ENCODE measurements at places on chromosomes 2 and 18. TPM values are rescaled to one million over a fixed set of nuclear protein-coding genes. Genes with fewer than 3 reads are reported as not detected.

- no peak for DNase-seq
These were observed 449.1 kb downstream of the TGIF1 start for GRCh38 chr18:3898861-3899613.

The PDK1 gene
- 17.7 TPM for total RNA-seq

DNA sequence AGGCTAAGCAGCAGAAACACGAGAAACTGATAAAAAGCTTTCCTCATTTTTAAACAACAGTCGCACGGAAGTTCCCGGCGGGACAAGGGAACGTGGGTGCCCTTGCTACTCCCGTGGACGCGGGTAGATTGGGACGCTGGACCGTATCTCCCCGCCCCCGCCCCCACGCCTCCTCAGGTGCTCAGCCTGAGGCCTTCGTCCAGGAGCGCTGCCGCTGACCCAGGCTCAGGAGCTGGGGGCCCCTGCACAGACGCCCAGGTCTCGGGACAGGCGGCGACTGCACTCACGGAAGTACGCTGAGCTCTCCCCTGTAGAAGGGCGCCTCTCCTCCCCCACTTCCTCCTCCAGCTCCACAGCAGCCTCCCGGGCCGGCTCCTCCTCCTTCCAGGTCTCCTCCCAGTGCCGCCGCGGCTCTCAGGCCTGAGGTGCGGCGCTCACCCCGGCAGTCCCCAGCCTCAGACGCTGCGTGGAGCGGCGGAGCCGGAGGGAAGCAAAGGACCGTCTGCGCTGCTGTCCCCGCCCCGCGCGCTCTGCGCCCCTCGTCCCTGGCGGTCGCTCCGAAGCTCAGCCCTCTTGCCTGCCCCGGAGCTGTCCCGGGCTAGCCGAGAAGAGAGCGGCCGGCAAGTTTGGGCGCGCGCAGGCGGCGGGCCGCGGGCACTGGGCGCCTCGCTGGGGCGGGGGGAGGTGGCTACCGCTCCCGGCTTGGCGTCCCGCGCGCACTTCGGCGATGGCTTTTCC lies at the start of gene ITGAV:
Gene ITGAV, plus strand, starts transcription at position 445 of the 738 bp plus-strand sequence. Its CDS starts 283 bp downstream, at position 728.
- DNase-seq: peak; percentile 95

DNA sequence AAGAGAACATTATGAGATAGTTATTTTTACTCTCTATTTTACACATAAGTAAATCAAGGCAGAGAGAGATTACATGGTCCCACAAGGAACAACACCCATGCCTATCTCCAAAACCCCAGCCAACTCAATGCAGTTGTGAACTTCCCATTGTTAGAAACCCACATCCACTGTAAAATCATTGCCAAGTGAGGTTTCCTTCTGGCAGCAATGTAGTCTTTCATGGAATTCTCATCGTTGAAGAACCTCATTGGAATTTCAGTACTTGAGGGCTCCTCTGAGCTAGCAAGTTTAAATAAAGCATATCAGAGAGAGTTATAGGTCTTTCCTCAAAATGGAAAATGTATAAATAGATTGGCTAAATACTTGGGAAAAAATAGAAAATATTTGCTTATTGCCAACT lies 105.2 kb downstream of the RAD51AP2 start:
- no peak for DNase-seq

GRCh38 chr2:38264396-38265221 lies 112.5 kb downstream of the ATL2 start:
- no peak for DNase-seq

DNA sequence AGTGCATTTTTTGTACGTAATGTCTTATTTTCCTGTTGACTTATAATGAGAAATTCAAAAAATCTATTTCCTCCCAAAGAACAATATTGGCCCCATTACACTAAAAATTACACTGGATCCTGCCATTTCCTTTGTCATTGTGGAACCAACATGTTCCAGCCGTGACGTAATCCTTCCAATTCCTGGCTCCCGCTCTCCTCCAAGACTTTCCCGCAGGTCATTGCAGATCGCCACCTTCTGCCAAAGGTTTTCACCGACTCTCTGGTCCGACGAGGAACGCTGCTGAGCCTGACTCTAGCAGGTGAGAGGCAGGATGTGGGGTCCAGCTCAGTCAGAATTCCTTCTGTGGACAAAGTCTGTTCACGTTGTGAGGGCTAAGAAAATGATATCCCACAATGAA lies 38.0 kb downstream of the PTGR3 start:
- DNase-seq: no peak

The DPP10 gene
- total RNA-seq: not detected

The SP140 gene
- 7.4 TPM for total RNA-seq

- DNase-seq: no peak
These were observed 28.2 kb upstream of the LBH start for GRCh38 chr2:30203156-30203555.

The MYO7B gene
- not detected for total RNA-seq

The LNPK gene
- 32.7 TPM for total RNA-seq

The SNTG2 gene
- 11.8 TPM for total RNA-seq

The METTL8 gene
- 27.7 TPM for total RNA-seq

- DNase-seq: no peak
These were observed 267.6 kb downstream of the METTL4 start for GRCh38 chr18:2303517-2304238.

- peak; percentile 72 for DNase-seq
These were observed 149.7 kb downstream of the SMAD7 start for GRCh38 chr18:48800876-48801727.

GRCh38 chr2:179650420-179650819 lies 211.0 kb downstream of the ZNF385B start:
- no peak for DNase-seq

DNA sequence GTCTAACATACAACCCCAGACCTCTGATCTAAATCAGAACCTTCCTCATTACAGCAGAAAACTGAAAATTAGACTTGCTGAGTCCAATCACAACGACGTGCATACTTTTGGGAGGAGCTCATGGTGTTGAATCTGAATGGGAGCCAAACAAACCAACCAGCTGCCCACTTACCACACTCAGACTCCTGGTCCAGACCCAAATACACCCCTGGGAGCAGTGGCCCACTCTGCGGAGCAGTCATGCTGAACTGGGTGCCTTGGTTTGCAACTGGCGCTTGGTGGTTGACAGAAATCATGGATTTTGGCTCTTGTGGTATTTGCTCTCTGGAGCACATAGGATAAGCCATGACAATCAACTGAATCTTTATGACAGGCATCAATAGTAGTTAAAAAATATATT lies 253.6 kb upstream of the TNP1 start:
- DNase-seq: no peak

The ANKRD23 gene
- 0.98 TPM for total RNA-seq

All from vagina (tissue), 2 donors.